Uterus (tissue), 4 donors: ENCODE measurements at places on chromosomes 5 and 9.

- no peak for DNase-seq
Observed at GRCh38 chr5:103117471-103117991, 2.4 kb downstream of the GIN1 start.

- DNase-seq: no peak
Observed at GRCh38 chr5:125798307-125798706, 624.9 kb upstream of the GRAMD2B start.

GRCh38 chr5:144328494-144328893, 157.8 kb downstream of the KCTD16 start:
- no peak for DNase-seq

GRCh38 chr5:168273056-168273980, 18.1 kb upstream of the WWC1 start:
- DNase-seq: no peak

DNA sequence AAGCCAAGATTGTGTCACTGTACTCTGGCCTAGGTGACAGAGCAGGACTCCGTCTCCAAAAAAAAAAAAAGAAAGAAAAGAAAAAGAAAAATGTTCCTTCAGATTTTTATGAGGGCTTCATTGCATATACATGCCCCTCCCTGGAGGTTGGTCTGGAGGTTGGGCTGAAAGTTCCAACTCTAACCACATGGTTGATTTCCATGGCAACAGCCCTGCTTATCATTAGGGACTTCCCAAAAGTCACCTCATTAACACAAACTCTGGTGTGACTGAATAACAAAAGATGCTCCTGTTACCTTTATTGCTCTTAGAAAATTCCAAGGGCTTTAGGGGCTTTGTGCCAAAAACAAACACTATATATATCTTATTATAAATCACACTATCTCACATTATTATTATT, 113.8 kb downstream of the TMC1 start:
- no peak for DNase-seq

DNA sequence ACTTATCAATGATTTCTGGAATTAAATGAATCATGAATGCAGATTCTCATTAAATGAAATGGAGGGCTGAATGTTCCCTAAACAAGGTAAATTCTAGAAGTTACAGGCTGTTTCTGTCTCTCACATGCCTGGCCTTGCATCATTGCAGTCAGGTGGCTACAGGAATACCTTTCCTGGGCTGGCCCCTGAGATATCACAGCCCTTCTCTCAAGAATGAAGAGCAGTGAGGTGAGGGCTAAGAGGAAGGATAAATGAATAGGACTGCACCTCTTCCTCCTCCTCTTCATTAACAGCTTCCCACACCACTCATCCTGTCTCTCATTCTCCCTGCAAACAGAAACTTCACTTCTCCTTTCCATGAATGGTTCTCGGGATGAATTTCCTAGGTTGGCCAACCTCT, 22.5 kb downstream of the ARHGEF28 start:
- DNase-seq: no peak

GRCh38 chr5:135564331-135564730, 14.5 kb downstream of the CXCL14 start:
- no peak for DNase-seq

DNA sequence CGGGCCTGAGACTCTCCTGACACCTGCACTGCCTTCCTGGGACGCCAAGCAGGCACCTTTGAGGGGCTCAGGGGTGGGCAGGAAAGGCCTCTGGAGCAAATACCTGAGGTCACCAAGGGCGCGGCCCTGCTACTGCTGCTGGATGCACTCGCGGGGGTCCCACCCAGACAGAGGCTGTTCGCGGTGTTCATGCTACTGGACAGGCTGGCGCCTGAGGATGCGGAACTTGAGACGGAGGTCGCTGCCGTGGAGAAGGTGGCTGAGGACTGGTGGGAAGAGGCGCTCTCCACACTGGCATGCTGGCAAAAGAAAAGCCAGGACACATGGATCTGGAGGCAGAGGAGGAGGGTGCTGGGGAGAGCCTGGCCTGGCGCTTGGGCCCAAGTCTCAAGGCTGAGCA, 110.7 kb downstream of the UBE2R2 start:
- DNase-seq: no peak

- DNase-seq: no peak
Observed at GRCh38 chr9:126532489-126532888, 81.2 kb upstream of the LMX1B start.

DNA sequence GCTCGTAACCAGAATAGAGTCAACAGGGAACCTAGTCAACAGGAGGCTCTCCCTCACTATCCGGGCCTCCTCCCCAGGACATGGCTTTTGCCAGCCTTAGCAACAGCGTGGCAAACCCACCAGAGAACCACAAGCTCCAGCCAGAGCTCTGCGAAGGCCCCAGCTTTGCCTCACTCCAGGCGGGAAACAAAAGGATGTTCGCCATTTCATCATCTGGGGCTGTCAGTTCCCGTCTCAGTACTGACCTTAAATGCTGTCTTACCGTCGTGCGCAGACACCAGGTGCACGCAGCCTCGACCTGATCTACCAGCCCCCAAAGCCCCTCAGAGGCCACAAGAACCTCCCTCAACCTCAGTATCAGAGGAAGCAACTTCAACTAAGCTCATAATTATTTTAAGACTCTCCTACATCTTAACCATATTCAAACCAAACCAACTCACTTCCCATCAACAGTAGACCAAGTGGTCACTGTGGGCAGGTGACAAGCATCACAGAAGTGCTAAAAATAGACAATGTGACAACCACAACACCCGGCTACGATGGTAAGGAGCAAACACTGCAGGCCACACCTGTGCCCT, 71.4 kb downstream of the SEMA4D start:
- no peak for DNase-seq

- no peak for DNase-seq
Observed at GRCh38 chr9:14205463-14205862, 108.5 kb downstream of the NFIB start.

GRCh38 chr5:139752506-139753473, 42.8 kb upstream of the PSD2 start:
- DNase-seq: no peak

DNA sequence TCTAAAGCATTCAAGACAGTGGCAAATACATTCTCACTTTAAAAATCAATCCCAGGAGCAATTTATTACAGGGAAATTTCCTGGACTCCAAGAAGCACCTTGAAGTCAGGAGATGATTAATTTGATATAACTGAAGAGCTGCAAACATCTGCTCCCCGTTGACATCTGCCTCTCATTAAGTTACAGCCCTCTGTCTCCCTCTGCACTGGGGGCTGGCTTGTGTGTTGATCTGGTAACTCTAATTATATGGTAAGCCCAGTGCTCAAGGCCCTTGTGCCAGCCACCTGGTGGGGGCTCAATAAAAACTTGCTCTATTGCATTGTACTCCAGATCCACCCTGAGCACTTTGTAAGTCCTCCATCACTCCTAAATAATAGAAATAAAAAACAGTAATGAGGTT, 131.1 kb upstream of the ZNF462 start:
- DNase-seq: no peak

- DNase-seq: no peak
Observed at GRCh38 chr5:168756453-168757391, 177.6 kb upstream of the PANK3 start.

DNA sequence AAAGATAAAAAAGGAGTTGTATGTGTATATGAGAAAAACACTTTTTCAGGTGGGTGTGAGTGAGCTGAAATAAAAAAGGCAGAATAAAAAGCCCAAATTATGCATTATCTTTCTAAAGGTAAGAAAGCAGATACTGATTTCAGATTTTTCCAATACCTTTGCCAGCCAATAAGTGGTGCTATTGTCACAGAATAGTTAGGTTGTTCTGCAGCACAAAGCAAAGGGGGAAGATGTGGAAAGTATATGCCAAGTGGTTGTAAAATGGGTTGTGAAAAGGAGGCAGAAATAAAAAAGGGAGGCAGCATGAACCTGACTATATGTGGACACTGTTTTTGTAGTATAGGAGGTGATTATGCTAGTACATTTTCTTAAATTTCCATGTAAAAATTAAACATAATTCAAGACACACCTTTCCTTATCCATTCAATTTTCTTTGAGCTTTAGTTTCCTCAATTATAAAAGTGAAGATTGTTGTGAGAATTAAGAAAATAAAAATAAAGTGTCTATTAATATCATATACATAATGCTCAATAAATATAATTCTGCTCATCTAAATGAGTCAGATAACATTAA, 106.7 kb downstream of the SMIM15 start:
- DNase-seq: no peak

- no peak for DNase-seq
Observed at GRCh38 chr5:125536095-125536494, 789.7 kb upstream of the ZNF608 start.

GRCh38 chr9:92764381-92764987, at the start of gene BICD2:
BICD2 (minus strand) TSS chr9:92764833; CDS start chr9:92764744, 89 bp downstream.
- no peak for DNase-seq

DNA sequence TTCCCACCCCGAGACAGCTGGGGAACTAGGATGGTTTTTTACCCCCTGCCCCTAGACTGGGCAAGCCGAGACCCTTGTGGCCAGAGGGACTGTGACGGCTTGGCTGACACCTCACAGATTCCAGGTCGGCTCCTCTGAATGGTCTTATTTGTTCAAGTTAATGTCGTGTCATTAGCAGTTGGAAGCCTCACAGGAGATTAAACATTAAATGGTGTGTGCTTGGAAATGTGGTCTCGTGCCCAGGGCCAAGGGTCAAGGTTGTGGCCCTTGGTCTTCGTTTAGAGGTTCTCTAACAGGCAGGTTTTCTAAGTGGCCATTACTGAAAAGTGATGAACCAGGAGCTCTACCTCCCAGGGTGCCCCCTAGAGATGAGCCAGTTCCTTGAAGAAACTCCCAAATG, 61.2 kb upstream of the RXRA start:
- DNase-seq: no peak

GRCh38 chr5:87774804-87775203, 362.1 kb upstream of the CCNH start:
- DNase-seq: no peak

DNA sequence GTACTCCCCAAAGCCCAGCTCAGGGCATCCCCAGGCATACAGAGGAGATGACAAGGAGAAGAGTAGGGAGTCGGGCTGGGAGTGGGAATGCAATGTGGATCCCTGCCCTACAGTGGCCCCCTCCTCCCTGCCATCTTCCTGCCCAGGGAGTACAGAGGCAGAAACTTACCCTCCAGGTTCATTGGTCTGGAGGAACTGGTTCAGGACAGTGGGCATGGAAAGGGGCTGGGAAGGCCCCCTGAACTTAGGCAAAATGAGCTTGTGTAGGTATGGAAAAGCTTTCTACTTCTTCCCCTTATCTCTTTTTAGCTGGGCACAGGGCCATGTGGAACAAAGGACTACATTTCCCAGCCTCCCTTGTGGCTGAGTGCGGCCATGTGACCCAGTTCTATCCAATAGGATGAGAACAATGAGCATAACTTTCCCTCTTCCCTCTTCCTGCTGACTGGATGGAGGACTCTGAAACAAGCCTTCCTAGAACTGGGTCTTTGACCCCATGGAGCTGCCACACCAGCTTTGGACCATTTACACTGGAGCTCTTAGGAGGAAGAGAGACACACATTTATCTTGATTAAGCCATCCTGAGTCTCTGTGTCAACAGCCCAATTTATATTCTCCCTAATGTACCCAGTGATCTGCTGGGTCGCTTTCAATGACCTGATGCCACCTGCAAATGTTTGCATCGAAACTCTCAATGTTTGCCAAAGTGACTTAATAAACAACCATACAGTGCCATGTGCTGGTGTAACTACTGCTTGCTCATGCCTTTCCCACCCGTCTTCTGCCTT, 25.0 kb upstream of the HMCN2 start:
- peak; percentile 65 for DNase-seq

DNA sequence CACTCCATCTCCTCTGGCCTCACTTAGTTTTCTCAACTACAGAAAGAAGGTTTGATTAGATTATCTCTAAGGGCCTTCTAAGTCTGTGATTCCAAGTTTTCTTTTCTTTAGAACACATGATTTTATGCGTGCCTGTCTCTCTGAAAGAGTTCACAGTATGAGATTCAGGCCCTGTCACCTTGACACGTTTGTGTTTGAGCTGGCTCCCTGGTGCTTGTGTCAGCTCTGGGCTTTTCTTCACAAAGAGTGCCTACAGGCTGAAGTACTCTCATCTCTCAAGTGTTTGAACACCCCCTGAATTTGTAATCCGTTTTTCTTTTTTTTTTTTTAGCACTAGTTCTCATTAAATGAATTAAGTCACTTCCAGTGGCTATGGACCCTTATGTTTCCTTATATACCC, 306.9 kb upstream of the C9orf72 start:
- DNase-seq: no peak

- no peak for DNase-seq
Observed at GRCh38 chr5:67657055-67657454, 460.5 kb upstream of the CD180 start.
